Colonic mucosa (tissue), 4 donors: ENCODE measurements at places on chromosomes 1 and 21. TPM values are rescaled to one million over a fixed set of nuclear protein-coding genes. Genes with fewer than 3 reads are reported as not detected.

The ERO1B gene
- 2.7 TPM for total RNA-seq

- DNase-seq = no peak
Measured at GRCh38 chr1:226697929-226698544, 41.0 kb downstream of the ITPKB start.

- peak; percentile 65 for DNase-seq
Measured at GRCh38 chr1:53186533-53186932, 10.1 kb upstream of the CPT2 start.

- DNase-seq = no peak
Measured at GRCh38 chr1:197902131-197902453, 338 bp upstream of the C1orf53 start.

GRCh38 chr1:23807453-23807852, 6.9 kb upstream of the GALE start:
- DNase-seq = no peak

- no peak for DNase-seq
Measured at GRCh38 chr1:151837197-151837596, 2.4 kb downstream of the C2CD4D start.

GRCh38 chr1:39615086-39615673, 24.3 kb downstream of the HEYL start:
- no peak for DNase-seq

DNA sequence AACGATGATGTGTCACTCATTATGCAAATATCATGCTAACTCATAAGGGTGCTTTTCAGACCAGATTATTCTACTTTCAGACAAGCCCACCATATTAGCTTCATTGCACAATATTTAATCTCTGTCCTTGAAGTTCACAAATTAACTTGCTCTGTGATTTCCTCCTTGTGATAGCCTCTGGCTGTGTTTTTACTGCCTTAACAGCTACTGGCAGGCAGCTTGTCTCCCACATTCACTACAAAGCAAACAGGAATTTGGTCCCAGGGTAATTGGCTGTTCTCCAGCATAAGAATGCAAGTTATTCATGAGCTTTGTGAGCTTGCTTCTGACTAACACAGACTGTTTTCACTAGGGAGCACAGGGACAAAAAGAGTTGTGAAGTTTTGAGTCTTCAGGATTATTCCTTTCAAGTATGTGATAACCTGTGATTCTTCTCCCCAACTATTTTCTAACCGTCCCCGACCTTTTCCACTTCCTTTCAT, 87.9 kb upstream of the HMCN1 start:
- peak; percentile 83 for DNase-seq

DNA sequence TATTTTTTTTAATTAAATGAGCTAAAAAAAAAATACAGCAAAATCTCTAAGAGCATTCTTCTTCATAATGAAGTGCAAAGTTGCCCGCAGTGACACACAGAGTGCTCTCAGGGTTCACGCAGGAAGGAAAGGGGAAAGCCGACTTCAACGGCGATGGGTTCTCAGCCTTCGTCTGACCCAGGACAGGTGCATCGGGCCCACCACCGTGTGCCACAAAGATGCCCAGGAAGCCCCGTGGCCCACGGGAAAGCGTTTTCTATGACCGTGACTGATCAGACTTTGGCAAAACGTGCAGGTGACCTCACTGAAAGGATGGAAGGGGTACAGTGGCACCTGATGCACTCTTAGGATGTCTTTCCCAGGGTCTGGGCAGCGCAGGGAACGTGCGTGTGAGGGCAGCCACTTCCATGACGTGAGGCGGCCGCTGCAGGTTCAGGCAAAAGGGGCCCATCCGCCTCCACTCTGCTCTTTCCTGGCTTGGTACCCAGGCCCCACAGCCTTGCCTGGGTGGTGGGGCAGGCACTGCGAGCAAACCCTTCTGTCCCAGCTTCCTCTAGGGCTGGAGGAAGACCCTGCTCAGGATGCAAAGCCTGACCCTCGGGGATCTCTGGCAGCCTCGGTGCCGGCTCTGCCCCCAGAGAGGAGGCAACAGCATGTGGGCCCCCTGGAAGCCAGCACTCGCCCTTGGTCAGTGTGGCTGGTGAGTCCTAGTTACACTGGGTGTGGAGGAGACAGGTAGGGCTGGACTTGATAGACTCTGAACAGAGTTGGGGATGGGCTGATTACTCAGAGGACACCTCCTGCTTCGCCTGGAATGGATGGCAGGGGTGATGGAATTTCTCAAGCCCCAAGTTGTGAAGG, 8.3 kb downstream of the LRRC47 start:
- no peak for DNase-seq

- DNase-seq = no peak
Measured at GRCh38 chr1:213381572-213382084, 330.6 kb downstream of the RPS6KC1 start.

DNA sequence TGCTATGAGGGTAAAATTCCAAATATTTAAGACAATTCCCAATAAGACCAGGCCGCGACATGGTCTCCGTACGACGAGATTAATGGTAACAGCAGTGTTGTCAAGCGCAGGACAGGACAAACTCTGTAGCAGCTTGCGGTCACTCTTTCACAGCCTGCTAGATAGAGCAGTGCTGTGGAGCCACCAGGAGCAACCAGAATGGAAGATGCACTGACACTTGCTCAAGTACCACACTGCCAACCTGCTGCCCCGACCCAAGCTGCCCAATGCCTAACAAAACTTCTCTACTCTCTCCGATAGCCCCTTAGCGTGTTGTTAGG, 636 bp downstream of the WARS2 start:
- no peak for DNase-seq

DNA sequence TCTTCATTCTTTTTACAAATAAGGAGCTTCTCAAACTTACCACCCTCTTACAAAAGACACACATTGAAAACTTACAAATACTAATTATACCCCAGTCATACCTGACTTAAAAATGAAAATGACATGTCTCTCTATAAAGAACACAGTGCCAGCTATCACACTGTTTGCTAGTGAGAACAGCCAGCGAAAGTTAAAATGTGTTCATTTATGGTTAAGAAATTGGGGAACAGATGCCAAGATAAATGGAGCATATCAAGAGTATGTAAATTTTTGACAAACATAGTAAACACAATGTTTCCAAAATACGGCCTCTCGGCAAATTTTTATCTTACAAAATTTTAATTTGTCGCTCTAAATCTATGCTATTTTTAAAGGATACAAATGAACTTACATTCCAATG, 1422.9 kb downstream of the KCNT2 start:
- no peak for DNase-seq

The PDE9A gene
- total RNA-seq = 56.0 TPM

The GPR89B gene
- total RNA-seq = 14.3 TPM

DNA sequence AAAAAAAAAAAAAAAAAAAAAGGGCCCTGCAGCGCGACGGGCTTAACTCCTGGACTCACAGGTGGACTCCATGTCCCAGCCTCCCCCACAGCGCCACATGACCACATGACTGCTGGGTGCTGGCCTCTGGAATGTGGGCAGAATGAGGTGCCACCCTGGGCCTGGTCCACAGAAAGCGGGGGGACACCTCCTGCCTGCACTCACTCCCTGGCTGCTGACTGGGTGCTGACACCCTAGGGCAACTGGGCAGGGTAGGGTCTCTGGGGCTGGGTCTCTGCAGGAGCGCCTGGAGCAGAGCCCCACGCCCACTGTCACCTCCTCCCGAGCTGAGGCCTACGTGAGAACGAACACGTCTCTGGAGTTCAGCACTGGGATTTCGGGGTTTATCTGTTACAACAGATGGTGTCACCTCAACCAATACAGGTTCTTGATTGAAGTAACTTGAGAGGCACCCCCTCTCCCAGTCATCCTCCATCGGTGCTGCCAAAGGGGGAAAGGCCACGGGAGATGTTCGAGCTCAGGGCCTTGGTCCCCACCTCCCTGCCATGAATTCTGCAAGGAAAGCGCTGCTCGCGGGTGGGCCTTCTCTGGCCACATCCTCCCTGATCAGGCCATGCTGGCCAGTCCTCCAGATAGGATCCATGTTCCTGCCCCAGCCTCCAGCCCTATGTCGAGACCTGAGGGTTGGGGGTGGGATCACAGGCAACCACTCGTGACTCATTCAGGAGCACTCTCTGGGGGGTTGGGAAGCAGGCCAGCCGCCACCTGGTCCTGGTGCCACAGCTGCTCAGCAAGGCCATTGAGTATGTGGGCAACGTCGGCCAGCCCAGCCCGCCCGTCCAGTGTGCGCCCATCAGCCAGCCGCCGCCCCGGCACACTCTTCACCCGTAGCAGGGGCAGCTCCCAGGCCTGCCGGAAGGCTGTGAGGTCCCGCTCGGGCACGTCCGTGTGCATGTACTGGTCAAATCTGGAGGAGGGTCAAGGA, 5.4 kb downstream of the CPLANE2 start:
- DNase-seq = no peak

The MPL gene
- total RNA-seq = not detected

The FCAMR gene
- total RNA-seq = 4.5 TPM

The MACO1 gene
- total RNA-seq = 17.7 TPM

DNA sequence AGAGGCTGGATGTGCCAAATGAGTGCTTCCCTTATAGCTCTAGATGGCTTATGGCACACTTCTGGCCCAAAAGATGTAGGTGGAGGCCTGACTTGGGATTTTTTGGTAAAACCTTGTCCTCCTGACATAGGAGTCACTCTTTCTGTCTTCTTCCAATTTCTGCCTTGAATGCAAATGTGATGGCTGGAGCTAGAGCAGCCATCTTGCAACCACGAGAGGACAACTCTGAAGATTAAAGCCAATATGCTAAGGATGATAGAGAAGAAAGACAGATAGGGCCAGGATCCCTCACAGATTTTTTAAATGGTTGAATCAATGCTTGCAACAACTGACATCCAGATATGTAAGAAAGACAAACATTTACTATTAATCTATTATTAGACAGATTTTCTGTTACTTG, 8.5 kb upstream of the GPR137B start:
- DNase-seq = no peak

- no peak for DNase-seq
Measured at GRCh38 chr1:245683676-245684075, 528.9 kb downstream of the KIF26B start.

The CD1E gene
- total RNA-seq = 0.24 TPM

The CA6 gene
- total RNA-seq = not detected

The PAFAH2 gene
- 40.8 TPM for total RNA-seq

- no peak for DNase-seq
Measured at GRCh38 chr1:13754510-13755103, 54.6 kb downstream of the PRDM2 start.

The BECN2 gene
- not detected for total RNA-seq

DNA sequence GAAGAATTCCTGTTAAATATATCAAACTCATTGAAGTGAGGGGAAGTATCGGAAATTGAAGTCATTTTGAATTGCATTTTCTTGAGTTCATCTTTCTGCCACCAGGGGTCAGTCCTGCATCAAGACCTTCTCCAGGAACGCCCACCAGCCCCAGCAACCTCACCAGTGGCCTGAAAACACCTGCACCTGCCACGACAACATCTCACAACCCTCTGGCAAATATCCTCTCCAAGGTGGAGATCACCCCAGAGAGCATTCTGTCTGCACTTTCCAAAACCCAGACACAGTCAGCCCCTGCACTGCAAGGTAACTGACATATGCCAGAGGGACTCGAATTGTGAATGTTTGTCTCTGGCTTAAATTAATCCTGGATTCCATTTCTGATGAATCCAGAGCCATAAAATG, 22.8 kb upstream of the TARS2 start:
- DNase-seq = peak; percentile 71

- DNase-seq = no peak
Measured at GRCh38 chr1:60823151-60823550, 259.2 kb upstream of the NFIA start.

DNA sequence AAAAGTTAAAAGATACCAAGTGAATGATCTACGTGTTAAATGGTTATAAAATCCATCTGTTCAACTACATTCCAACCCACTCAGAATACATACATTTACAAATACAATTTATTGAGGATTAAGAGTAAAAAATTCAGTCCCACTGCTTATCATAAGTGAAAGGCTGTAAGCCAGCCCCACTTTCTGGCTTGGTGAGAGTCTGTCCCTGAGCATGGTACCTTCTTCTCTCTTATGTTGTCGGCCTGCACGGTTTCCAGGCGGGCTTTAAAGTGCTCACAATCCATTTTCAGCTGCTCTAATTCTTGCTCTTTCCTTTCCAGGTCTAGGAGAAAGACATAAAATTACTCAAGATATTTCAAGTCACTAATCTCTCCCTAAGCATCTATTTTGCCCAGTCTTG, 15.2 kb downstream of the HSF2BP start:
- no peak for DNase-seq

The CADM3 gene
- 8.7 TPM for total RNA-seq

DNA sequence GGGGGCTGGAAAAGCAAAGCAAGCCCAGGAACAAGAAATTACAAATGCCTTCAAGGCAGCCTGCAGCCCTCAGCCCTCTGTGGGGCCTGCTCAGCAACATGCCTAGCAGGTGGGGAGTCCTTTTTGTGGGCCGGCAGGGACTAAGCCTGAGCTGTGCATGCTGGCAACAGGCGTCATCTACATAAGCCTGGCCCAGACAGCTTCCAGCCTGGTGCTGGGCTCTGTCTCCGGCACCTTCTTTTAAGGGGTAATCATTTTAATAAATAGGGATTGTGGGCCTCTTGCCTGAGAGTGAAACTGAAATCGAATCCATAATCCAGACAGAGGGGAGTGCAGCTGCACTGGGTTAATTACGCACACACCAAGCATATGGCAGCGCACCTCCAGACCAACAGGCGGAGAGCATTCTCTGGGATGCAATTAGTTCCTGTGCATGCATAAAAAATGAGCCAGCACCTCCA, 96.6 kb downstream of the DDX20 start:
- no peak for DNase-seq

DNA sequence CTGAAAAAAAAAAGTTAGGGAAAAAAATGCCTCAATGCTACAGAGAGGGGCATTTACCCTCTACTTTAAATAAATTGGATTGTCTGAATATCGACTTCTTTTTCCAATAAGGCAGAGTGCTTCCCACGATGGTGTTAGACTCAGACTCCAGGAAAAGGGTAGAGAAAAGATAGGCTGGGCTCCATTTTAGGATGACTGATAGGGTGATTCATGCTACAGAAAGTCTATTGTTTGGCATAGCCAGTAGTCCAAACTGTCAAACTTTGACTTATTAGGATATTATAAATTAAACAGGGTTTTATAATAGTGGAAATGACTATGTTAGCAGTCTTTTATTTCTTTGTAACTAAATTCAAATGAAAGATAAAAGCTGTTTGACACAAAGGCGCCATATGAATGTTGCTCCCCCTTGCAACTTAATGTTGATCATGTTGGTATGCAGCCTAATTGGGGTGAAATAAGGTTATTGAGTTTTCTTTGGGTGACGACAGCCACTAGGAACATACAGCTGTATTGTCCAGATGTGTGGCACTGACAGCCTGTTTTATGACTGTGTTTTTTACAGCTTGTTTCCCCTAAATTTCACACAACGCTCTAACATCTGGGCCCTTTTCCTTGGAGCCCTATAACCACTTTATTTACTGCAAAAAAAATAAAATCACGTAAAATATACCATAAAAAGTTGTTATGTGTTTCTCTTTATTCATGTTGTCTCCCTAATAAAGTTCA, 69.3 kb downstream of the SPAG17 start:
- no peak for DNase-seq

The PROK1 gene
- not detected for total RNA-seq

The NBPF6 gene
- total RNA-seq = 0.86 TPM
